Stimulated activated CD4-positive, alpha-beta T cell treated with anti-CD3 and anti-CD28 coated beads, Interleukin-1b, Interleukin-23, amount 100 ng/mL, for 1 hour (primary cell): ENCODE measurements at places on chromosomes 1 and 21.

DNA sequence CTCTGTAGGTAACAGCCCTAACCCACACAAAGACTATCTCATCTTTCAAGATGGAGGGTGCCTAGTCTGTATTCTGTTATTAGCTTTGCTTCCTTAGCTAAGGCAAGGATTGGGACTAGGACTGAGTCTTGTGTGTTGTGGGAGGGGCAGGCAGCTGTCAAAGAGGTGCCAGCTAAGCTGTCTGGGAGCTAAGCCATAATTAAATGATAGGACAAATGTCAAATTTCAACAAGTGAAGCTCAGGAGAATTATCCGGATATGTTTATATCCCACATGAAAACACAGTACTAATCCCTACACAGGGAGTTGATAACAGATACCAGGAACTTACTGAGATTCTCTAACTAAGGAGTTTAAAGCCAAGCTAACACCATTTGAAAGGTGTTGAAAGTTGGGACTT lies 70.5 kb upstream of the NGF start:
- DNase-seq = no peak

GRCh38 chr1:44894591-44894990 lies 51.5 kb upstream of the PTCH2 start:
- no peak for DNase-seq

GRCh38 chr1:70411360-70411844 lies 334 bp downstream of the CTH start:
- DNase-seq = no peak

DNA sequence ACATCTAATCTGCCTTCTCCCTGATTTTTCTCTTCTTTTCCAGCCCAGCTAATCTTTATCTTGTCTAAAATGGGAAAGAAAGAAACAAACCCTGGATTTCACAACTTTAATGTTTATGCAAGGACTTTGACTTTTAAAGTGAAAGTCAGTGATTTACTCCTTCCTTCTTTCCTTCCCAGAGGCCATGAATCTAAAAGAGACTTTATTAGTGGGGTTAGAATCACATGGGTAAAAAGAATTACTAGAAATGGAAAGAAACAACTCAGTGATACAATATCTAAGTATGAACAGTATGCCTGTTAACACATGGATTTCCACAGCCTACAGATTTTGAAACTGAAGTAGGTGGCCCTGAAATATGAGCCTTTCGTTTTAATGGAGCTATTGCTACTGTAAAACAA lies 59.8 kb upstream of the KCNK2 start:
- DNase-seq = no peak

GRCh38 chr1:94736549-94736948 lies 83.6 kb upstream of the SLC44A3 start:
- DNase-seq = no peak

GRCh38 chr1:226479474-226479873 lies 69.1 kb upstream of the STUM start:
- no peak for DNase-seq

DNA sequence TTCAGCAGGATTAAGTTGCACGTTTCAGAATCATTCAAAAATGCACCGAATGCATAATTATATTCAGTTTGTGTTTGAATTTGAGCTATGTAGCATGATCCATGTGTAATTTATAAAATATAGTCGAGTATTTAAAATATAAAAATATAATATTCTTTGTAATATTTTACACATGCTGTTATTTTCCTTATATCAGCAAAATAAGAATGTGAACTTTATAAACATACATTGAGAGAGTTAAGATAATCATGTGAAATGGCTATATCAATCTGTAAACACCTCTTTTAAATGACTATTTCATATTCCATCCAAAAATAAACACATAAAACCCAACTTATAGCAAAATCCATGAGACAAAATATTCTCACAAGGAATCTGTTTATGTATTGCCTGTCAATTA lies 303.7 kb downstream of the LRRC7 start:
- DNase-seq = no peak

- DNase-seq = no peak
These were observed 48.5 kb upstream of the OLIG2 start for GRCh38 chr21:32977216-32977615.

DNA sequence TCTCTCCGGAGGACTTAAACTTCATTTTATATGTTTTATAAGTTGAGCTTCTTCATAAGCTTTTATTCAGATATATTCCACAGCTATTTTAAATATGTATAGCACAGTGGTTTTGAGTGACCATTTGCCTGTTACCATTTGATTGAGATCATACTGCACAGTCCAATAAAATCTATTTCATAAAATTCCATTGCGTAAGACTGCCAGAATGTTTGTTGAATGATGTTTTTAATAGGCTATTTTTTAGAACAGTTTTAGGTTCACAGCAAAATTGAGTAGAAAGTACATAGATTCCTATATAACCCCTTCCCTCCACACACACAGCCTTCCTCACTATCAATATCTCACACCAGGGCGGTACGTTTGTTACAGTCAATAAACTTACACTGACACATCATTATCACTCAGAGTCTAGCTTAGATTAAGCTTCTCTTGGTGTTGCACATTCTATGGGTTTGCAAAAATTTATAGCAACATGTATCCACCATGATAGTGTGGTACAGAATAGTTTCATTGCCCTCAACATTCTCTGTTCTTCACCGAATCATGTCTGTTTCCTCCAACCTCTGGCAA lies 207.9 kb downstream of the TPR start:
- no peak for DNase-seq

DNA sequence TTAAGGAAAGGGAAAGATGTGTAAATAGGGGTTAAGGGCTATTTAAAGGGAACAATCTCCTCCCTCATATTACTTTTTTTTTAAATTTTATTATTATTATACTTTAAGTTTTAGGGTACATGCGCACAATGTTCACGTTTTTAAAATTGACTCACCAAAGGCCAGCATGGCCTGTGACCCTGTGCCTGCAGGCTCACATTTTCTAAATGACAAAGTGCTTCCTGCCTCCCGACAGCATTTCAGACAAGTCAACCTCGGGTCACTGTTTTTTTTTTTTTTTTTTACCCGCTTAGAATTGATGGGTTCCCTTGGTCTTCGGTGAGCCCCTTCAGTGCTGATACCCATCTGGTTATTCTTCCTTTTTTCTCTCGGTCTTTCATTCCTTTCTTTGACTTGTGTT lies 70.4 kb upstream of the SCAF4 start:
- no peak for DNase-seq

DNA sequence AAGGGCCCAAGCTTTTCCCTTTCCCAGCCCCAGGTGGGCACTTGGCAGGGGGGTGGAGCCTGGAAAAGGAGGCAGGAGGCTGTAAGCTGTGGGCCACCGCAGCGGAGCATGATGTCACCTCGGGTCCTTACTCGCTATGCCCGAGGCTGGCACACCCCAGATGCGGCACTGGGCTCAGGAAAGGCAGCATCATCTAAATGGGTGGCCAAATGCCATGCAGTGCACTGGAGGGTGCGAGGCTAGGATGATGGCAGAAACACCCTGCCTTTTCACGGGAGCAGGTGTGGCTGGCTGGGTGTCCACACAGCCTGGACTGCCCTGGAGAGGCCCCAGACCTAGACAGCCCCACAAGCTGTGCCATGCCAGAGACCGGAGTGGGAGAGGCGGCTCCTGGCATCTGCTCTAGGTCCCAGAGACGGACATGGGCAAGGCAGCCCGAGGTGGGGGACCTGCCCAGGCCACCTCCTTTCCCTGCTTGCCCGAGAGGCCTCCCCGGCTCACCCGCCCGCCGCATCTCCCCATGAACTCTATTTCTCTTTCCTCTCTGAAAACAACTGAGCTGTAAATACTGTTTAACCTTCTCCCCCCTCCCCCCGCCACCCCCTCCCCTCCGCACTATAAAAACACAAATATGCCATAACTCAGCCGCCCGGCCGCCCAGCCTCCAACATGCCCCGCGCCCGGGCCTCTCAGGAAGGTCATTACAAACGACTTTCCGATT lies 124.7 kb downstream of the CASZ1 start:
- no peak for DNase-seq

DNA sequence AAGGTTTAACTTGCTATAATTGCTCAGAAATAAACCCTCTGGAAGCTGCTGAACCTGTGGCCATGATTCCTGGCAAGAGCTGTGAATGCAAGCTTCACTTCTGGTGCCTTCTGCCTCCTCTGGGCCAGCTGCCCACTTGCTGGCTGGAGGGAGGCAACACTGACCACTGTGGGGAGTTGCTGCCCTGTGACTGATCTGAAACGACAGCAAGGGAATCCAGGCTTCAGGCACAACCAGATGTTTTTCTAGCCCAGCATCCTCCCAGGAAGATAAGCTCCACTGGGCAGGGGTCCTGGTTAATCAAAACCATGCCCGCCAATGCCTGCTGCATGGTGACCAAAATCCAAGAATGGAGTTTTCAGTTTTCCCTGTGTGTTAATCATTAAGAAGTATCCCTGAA lies 180.0 kb upstream of the HMGB4 start:
- no peak for DNase-seq

GRCh38 chr1:2414297-2414958 lies 2.1 kb upstream of the PEX10 start:
- peak; percentile 47 for DNase-seq

- peak; percentile 23 for DNase-seq
These were observed 1638.3 kb downstream of the MRPL39 start for GRCh38 chr21:23968722-23969647.

DNA sequence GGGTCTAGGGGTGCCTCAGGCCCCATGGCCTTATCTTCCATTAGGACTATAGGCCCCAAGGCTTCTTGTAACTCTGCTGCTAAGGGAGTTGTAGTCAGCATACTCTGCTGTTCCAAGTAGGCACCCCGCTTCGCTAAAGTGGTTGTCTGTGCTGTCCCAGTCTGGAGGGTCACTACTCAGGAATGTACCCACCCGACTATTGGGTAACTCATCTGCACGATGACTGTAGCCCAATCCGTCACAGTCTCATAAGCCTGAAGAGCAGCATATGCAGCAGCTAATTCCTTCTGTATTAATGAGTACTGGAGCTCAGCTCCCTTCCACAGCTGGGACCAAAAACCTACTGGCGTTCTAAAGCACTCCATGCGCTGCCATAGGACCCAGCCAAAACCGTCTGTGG lies 111.0 kb downstream of the GDAP2 start:
- DNase-seq = no peak

DNA sequence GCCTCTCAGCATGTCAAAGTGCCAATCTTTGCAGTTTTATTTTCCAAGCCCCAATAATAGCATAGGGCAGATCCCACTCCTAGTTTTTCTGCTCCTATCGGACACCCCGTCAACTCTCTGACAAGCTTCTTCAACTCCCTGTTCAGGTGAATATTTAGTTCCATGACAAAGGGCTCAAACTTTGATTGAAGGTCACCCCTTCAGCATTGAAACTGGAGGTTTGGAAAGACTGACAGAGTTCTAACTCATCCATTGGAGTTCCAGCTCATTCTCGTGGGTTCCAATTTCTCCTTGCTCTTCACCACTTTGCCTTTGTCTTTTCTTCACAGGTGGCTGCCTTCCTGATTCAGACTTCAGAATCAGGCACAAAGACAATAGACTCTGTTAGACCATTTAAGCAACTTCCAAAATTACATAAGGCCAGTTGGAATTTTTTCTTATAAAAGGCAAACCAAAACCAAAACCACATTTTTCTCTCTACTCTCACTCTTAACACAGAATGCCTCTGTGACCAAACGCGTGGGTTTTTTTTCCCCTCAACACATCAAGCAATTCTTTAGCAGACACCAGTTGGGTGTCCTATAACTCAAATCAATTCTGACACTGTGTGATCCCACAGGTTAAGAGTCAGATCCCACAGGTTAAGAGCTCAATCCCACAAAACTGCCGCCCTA lies 169.3 kb upstream of the USP25 start:
- DNase-seq = no peak

DNA sequence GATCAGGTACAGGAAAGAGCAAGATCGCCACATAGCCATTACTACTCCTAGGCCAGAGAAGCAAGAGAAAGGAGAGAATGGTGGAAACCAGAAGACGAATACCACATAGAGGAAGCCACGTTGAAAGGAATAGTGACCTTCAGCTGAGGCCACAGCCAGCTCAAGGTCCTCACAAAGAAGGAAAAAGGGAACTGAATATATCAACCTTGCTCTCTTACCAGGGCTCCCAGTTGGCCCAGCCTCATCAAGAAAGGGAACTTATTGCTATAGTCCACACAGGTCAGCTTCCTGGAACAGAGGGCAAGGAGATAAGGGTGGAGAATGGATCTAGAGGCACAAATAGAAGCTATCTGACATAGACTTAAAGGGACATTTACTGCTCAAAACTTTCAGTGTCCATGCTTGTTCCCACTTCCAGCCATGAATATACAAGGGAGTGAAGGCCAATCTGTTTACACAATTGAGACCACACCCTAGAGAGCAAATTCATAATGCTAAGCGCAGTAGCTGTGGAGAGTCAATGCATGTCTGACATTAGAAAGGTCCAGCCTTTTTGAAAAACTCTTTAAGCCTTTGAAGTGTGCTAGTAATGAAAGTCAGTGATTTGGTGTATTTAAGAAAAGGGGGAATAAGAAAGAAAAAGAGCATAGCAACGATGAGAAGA lies 120.7 kb upstream of the ZC3H11B start:
- DNase-seq = no peak

GRCh38 chr1:179322557-179322956 lies 29.0 kb downstream of the SOAT1 start:
- no peak for DNase-seq

GRCh38 chr1:24189528-24189927 lies 2.4 kb upstream of the IFNLR1 start:
- DNase-seq = no peak

- DNase-seq = no peak
These were observed 45.7 kb upstream of the BATF3 start for GRCh38 chr1:212745303-212745702.

DNA sequence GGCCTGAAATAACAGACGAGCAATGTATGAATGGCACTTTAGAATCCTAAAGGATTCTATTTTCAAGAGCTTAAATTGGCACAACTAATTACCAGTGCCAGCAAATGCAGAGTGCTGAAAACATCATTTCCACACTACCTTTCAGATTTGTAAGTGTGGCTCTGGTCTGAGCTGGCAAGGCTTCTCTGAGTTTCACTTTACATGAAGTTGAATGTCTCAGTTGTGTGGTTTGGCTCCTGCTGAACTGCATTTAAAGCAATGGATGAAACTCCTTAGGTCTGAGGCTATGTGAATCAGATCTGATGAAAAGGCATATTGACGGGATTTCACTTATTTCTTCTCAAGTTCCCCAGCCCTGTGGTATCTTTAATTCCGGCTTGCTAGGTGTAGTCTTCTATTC lies 114.8 kb upstream of the PTGFR start:
- no peak for DNase-seq

- DNase-seq = no peak
These were observed 166.6 kb downstream of the DYRK1A start for GRCh38 chr21:37532868-37533780.

DNA sequence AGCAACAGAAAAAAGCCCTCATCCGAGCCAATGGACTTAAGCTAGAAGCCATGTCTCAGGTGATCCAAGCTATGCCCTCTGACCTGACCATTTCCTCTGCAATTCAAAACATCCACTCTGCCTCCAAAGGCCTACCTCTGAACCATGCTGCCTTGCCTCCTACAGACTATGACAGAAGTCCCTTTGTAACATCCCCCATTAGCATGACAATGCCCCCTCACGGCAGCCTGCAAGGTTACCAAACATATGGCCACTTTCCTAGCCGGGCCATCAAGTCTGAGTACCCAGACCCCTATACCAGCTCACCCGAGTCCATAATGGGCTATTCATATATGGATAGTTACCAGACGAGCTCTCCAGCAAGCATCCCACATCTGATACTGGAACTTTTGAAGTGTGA lies 20.7 kb downstream of the NR5A2 start:
- no peak for DNase-seq
